ENCODE measurements at places on chromosomes 12 and 14.

GRCh38 chr12:15772405-15773018 lies 16.7 kb downstream of the EPS8 start:
- DNase-seq: no peak

- no peak for DNase-seq
Observed at GRCh38 chr12:49693931-49694444, 13.2 kb downstream of the FMNL3 start.

DNA sequence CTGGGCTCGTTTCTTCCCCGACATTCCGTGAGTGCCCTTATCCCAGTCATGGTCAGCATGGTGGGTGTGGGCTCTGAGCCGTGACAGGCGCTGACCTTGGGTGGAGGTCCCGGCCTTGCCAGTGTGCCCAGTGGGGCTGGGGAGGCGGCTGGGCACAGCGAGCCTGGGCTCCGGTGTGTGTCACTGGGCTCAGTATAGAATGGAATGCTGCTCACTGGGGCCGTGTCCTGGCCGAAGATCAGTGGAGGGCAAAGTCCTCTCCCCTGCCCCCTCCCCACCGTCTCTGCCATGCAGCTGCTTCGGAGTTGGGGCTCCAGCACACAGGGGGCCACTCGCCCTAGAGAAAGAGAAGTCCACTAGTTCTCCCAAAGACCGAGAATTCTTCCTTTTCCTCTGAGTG lies 164.4 kb downstream of the TSPAN9 start:
- no peak for DNase-seq

DNA sequence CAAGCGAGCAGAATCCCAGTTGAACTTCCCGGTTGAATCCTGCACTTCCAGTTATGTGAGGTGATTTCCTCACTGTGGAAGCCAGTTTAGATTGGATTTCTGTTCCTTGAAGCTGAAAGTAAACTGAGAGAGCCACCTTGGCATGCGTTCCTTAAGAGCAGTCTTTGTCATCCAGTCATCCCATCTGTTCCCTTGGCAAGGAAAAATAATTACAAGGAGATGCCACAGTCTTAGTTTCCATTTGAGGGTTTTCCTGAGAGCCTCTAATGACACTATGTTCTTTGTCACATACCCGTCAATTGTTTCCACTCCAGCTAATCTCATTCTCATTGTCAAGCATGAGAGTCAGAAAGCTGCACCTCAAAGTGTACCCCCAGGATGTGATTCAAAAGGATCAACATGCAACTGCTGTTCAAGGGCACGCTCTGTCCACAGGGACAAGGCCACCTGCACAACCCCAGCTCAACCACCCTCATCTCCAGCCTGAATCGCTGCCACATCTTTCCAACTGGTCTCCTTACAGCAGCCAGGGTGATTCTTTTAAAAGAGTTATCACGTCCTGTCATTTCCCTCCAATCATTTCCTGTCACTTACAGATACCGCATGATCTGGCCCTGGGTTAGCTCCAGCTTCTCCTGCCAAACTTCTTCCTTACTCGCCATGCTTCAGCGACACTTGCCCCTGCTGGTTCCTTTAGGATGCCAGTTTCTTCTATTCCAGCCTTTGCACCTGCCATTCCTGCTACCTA lies 18.0 kb upstream of the TCP11L2 start:
- DNase-seq: no peak

GRCh38 chr12:41045509-41045908 lies 142.6 kb upstream of the PDZRN4 start:
- no peak for DNase-seq

DNA sequence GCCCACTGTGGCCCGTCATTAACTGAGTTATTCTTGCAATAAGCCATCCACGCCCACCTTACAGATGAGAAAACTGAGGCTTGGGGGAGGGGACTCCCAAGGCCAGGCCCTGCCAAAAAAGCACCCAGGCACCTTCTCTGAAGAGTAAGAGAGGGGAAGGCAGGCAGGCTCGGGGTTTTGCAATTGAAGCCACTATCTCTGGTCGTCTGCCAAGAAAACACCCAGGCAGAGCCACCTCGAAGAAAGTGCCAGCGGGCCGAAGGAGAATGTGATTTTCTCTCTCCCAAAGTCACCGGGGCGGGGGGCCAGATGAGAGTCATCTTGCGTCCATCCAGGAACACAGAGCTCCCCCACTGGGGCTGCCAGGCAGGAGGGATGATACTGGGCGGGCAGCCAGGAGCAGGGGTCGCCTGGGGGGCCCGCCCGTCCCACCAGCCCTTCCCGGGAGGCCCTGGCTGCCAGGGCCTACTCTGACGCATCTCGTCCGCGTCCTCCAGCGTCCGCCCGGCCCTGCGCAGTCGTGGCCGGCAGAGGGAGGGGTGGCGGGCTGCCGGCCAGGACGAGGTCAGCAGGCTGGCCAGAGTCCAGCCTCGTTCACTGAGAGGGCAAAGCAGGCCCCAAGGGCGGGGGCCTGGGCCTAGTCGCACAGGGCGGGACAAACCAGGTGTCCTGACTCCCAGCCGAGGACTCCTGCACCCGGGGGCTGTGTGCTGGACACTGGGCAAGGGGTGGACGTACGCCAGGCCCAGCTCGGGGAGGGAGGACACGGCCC lies 74.3 kb downstream of the RFLNA start:
- no peak for DNase-seq

GRCh38 chr12:57385586-57385985 lies 45.3 kb downstream of the R3HDM2 start:
- no peak for DNase-seq

DNA sequence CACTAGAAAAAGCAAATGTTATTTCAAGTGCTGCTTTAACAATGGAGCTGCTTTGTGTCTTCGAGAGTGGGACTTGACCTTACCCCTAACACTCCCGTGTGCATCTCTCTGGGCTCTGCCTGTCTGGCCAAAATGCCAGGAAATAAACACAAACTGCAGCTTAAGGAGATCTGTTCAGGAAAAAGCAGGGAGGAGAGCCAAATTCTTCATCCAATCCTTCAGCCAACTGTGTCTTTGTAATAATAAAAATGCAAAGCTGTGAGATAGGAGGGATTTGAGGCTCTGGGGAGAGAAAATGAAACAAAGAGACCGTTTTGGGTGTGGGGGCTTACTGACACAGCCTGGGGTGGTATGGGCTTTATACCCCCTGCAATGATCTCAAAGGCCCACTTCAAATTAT lies 85.8 kb upstream of the WSCD2 start:
- no peak for DNase-seq

DNA sequence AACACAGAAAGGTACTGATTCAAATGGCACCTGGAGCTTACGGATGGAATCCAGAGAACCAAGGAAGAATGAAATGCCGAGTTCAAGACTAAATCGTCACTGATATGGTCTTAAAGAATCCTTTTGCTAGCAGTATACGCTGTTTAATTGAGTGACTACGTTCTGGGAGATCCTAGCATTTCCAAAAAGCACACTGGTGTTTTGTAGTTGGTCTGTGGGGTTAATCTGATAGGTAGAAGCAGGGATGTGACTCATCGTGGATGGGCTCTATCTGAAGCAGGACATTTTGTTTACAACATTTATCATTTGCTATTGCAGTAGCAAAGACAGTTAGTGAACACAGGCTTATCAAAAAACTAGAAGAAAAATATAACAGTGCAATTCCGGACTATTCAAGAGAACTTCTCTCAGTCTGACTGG lies 169.2 kb upstream of the HMGA2 start:
- no peak for DNase-seq
